Fibroblast of lung (primary cell): ENCODE measurements at places on chromosomes 5 and 9.
A peak's percentile ranks its signal among the peaks of the same experiment; 100 is the strongest.

- DNase-seq, result peak; percentile 28
Measured at GRCh38 chr9:20838218-20838617, 154.2 kb downstream of the FOCAD start.

DNA sequence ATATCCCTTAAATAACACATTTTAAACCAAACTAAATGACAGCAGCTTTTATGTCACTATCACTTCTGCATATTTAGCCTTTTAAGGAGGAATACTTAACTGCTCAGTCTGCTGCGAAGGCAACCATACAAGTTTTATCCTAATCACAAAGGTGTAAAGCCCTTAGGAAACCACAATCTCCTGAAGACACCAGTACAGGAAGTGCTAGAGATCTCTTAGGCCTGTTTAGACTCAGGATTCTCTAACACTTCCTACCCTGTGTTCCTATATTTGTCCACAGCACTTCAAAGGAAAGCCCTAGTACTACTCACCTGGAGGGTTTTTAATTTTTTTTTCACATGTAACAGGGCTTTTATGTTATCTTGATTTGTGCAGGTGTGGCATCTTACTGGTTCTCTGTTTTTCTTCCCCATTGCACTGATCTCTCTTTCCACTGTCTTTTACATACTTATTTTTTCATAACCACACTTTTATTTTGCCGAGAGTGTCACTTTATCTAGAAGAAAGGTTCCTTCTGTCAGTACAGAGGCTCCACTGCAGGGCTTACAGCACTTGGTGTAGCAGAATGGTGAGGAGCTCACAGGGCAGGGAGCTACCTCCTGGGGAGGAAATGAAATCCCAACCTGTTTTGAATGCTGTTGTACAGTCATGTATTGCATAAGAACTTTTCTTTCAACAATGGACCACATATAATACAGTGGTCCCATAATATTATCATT, 1060.6 kb upstream of the ACO1 start:
- no peak for DNase-seq

DNA sequence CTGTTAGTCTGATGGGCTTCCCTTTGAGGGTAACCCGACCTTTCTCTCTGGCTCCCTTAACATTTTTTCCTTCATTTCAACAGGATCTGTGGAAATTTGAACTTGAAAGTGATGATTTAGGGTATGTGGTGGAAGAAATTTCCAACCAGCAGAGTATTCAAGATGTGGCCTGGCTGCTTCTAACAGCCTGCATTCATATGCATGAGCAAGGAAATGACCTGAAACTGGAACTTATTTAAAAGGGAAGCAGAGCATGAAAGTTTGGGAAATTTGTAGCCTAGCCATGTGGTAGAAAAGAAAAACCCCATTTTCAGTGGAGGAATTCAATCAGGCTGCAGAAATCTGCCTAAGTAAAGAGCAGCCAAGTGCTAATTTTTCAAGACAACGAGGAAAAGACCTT, 41.7 kb downstream of the UNC13B start:
- DNase-seq, result peak; percentile 3

GRCh38 chr5:1310118-1310517, 15.2 kb upstream of the TERT start:
- no peak for DNase-seq

DNA sequence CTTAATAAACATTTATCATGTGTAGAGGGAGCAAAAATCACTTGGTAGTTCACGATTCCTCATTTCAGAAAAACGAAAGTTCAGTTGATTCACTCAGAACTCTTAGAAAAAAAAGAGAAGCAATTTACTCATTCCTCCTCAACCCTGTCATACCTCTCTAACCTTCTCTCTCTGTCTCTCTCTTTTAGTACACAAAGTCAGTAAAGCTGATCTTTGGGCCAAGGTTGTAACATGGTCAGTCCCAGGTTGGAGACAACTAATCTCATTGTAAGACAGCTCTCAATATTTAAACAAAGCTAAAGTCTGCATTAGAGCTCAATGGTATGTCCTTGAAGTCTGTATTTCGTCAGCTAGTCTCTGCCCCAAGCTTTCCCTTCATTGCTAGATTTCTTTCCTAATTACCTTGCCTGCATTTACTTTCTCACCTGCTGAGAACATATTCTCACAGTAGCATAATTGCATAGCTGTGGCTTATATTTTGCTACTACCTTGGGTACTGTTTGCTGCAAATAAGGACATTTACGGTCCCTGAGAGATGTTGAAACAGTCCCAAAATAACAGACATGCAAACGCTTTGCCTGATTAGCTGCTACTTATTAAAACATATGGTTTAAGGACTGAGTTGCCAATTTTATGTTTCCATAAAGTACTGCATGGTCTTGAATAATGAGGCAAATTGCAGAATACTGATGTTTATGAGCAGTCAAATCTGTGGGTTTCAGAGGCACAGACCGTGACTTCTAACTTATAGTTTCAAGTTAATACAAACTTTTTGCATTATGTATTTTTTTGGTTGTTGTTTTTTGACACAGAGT, 138.3 kb downstream of the GPBP1 start:
- DNase-seq, result no peak

- DNase-seq, result no peak
Measured at GRCh38 chr9:77731008-77731698, 83.0 kb upstream of the GNA14 start.

GRCh38 chr5:79859588-79859987, 131.5 kb downstream of the MTX3 start:
- no peak for DNase-seq

DNA sequence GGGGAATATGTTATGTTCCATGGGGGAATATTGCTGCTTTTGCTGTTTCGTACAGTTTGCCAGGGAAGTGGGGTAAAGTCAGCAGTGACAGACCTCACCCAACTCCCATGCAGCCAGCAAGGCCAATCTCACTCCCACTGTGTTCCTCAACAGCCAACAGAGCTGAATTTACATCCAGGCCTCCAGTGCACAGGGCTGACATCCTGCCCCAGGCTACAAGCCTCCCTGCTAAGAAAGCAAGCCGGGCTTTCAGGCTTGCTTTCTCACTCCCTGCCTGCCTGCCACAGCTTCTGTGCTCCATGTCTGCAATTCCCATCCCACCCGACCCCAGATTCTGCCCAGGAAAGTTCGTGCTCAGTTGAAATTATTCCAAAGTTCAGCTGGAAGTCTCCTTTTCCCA, 25.5 kb upstream of the SNCAIP start:
- DNase-seq, result no peak

- no peak for DNase-seq
Measured at GRCh38 chr5:102583276-102584124, 84.7 kb upstream of the SLCO6A1 start.

DNA sequence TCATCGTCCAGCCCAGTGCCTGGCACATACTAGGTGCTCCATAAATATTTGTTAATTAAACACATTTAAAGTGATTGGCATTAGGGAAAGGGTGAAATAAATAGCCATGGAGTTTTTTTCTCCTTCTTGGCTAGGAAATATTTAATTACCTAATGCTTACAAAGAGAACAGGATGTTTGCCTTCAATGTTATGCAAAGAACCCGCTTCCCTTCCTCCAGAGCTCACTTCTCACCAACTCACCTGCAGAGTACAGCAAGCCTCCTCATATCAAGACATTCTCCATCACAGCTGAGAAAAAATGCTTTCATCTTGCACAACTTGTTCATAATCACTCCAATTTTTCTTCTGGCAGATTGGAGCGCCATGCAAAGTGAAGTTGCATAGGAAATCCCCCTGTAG, 161.7 kb upstream of the STK32A start:
- no peak for DNase-seq

DNA sequence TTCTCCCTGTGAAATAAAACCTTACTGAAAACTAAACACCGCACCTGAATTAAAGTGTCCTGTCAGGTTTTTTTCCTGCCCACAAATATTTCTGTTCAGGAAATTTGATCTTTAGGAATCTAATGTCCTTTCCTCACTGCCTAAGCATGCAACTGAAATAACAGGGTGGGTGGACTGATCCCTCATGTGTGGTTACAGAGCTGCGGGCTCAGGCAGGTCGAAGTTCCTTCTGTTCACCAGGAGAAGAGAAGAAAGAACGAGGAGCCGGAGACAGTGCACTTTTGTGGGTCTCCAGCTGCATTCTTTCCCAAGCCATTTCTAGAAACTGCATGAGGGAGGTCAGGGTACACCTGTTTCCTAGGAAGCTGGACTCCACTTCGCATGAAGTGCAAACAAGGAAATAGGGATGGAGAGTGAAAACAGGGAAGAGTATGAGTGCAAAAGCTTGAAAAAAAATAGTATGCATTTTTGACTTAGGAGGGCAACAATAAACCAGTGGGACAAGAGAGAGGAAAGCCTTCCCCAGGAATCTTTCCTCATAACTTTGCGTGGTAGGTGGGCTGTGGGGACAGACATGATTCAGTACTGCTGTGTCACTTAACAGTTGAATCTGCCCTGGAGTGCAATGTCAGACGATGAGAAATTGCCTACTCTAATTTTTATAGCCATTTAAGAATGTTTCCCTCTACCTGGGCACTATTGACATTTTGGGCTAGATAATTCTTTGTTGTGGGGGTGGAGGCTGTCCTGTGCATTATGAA, 60.3 kb downstream of the GCNT1 start:
- DNase-seq, result no peak

DNA sequence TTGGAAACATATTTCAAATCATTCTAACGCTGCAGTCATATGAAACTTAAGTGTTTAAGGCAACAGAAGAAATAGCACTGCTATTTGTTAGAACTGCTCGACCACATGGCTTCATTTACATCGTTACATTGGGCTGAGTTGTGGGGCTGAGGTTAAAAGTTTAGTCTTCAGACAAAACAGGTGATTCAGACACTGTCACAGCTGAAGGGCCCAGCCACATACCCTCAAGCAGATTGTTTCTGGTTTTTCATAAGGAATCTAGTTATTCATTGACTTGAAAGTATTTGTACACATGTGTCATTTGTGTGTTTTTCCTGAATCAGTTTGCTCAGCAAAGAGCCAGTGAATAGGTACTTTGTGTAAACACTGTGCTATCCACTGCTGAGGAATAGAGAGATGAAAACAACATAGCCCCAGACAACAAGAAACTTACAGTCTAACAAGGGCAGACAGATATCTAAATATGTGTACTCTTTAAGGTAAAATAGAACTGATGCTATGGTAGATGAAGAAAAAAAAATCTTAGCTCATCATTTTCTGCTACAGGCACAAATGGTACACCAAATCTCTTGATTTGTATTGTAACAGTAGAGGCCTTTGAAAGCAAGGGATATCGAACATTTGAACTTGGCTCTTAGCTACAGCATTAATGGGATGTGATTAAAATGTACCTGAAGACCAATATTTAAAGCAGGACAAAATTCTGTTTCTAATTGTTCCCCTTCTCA, 357.6 kb upstream of the RPS23 start:
- DNase-seq, result peak; percentile 83

DNA sequence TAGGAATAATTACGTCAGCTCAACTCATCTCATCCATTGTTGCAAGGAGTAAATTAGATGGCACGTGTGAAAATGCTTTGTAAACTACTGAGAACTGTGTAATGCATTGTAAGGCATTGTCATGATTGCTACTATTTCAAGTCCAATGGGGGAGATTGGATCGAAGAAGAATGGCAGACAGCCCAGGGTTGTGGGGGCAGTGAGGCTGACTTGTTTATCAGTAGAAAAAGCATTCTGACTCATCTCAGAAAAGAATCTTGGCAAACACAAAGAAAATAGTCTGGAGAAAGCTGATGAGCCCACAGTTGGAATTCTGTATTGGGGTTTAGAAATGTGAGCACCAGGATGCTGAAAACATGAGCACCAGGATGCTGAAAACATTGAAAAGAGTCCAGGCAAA, 28.0 kb upstream of the DAP start:
- DNase-seq, result peak; percentile 95

DNA sequence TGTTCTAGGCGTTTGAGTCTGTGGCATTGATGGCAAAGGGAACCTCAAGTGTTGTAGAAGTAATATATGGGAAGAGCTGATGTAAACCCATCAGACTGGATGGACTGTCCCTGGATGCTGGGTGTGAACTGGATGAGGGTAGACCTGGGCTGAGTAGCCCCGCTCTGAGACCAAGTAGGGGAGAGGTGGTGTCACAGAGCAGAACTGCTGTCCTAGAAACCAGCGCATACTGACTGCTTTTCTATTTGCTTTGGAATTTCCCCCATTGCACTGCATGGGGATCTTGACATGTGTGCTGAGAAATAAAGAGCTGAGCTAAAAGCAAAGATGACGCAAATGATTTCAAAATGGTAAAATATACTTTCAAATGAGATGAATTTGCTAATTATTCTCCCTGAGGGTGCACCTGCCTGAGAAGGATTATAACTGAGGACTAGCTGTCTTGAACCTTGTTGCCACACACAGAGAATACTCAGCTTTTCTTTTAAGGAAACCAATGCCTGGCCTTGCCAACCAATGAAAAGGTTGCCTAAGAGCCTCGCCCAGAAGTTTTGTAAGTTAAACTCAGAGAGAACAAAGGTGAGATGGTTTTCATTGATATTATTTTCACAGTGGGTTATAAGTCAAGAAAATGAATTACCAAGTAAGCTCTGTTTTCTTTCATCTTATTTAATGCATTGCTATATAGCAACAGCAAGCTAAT, 44.8 kb downstream of the NIM1K start:
- DNase-seq, result no peak

DNA sequence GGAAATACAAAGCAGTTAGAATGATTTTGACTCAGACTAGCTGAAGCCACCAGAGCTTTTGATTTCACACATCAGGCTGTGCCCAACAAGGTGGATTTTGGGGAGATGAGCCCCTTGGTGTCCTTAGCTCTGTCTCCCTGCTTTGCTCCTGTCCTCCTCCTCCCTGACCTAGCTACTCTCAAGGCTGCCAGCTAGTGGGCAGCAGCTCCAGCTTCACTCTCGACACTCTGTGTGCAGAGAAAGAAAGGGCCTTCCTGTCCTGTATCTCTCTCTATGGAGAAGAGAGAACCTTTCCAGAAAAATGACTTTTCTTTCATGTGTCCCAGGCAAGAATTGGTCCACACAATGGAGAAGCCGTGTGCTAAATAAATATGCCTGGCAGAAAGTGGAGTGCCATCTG, 446.2 kb downstream of the SEMA5A start:
- DNase-seq, result no peak

GRCh38 chr5:72355706-72356299, 35.6 kb downstream of the PTCD2 start:
- peak; percentile 22 for DNase-seq

- DNase-seq, result no peak
Measured at GRCh38 chr9:36937346-36937745, 96.7 kb downstream of the PAX5 start.

DNA sequence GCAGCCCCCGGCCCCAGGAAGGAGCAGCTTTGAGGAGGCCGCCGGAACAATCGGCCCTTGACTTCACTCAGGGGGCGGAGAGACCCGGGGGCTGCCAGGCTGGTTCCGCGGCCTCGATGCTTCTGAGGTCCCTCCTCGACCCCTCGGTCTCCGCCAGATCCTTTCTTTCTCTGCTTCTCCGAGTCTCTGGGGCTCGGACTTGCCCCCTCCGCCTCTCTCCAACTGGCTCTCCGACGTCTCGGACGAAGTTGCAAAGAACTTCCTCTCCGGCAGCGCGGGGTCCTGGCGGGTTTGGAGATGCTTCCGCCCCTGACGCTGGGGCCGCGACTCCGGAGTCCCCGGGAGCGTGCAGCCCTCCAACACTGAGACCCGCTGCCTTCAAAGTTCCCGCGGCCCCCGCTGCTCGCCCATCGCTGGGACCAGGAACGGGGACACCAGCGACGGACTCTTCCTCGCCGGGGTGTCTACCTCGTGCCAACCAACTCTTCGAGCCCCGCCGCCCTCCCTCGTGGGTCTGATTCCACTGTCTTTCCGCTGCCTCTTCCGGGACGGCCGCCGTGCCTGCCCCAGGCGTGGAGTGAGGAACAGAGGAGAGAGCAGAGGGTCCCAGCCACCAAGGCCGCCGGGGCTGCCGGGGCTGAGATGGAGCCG, 7.0 kb downstream of the PAX5 start:
- no peak for DNase-seq
